ENCODE measurements at places on chromosomes 5 and 9. TPM values are rescaled to one million over a fixed set of nuclear protein-coding genes. Genes with fewer than 3 reads are reported as not detected.

DNA sequence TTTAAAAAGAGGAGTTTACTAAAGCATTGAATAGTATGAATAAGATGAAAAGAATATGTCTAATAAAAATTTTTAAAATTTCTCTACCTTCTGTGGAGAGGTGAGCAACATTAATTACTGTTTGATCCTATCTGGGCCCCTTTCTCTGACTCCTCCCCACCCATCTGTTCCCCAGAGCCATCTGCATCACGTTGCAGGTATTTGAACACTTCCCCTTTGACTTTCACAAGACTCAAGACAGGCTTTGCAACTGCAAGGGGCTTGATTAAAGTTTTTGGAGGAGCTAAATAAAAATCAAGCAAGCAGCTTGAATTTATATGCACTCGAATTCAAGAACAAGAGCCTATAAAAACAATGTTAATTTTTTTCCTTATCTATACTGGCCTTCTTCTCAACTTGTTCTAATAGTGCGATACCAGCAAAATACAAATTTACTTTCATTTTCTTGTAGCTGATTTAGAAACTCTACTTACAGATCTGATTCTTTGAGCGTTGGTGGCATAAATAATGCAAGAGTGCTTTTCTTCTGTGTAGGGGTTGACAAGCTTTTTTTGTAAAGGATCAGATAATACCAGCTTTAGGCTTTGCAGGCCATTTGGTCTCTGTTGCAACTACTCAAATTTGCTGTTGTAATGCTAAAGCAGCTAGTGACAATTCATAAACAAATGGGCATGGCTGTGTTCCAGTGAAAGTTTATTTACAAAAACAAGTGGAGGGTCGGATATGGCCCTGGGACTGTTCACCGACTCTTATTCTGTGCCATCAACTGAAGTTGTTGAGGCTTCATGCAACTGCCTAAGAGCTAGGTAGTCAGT is 21.2 kb downstream of the TXNDC8 start:
- DNase-seq = no peak

DNA sequence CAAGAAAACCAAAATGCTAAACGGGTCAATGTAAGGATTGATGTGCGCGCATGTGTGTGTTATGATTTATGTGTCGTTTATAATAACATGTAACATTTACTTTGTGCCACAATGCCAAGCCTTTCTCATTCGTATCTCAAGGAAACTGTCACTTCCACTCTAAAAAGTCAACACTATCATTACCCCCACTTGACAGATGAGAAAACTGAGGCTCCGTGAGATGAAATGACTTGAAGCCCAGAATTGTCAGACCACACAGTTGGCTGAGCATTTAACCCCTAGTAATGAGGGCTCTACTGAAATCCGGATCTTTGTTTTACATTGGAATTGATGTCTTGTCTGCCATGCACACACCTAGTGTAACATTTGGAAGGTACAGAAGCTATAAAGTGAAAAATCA is 95.0 kb upstream of the LMX1B start:
- DNase-seq = no peak

- DNase-seq = no peak
Measured at GRCh38 chr5:123089914-123090660, 1.0 kb downstream of the PRDM6 start.

- no peak for DNase-seq
Measured at GRCh38 chr5:150347003-150347402, 10.5 kb upstream of the TCOF1 start.

- DNase-seq = no peak
Measured at GRCh38 chr5:175279506-175279905, 164.5 kb downstream of the DRD1 start.

- DNase-seq = no peak
Measured at GRCh38 chr5:1294206-1294834, 548 bp downstream of the TERT start.

GRCh38 chr9:36736648-36737047 is 164.0 kb downstream of the MELK start:
- no peak for DNase-seq

DNA sequence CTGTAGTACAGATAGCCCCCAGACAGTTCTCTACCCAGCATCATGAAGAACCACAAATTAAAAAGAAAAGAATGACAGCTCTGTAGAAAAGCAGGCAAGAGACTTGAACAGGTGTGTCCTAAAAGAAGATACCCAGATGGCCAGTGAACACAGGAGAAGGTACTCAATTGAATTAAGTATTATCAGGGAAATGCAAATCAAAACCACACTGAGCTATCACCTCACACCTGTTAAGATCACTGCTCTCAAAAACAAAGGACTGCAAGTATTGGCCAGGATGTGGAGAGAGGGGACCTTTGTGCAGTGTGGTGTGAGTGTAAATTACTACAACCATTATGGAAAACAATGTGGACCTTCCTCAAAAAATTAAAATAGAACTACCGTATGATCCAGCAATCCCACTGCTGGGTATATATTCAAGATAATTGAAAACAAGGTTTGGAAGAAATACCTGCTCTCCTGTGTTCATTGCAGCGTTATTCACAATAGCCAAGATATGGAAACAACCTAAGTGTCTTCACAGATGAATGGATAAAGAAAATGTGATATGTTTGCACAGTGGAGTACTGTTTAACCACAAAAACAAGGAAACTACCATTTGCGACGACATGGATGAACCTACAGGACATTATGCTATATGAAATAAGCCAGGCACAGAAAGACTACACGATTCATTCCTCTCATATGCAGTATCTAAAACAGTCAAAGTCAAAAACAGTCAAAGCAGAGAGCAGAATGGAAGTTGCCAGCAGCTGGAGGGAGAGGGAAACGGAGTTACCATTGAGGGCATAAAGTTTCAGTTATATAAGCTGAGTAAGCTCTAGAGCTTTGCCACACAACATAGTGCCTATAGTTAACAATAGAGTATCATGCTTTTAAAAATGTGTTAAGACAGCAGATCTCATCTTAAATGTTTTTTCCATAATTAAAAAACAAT is 102.6 kb downstream of the WNK2 start:
- DNase-seq = no peak

- no peak for DNase-seq
Measured at GRCh38 chr5:137581776-137582175, 82.7 kb upstream of the SPOCK1 start.

DNA sequence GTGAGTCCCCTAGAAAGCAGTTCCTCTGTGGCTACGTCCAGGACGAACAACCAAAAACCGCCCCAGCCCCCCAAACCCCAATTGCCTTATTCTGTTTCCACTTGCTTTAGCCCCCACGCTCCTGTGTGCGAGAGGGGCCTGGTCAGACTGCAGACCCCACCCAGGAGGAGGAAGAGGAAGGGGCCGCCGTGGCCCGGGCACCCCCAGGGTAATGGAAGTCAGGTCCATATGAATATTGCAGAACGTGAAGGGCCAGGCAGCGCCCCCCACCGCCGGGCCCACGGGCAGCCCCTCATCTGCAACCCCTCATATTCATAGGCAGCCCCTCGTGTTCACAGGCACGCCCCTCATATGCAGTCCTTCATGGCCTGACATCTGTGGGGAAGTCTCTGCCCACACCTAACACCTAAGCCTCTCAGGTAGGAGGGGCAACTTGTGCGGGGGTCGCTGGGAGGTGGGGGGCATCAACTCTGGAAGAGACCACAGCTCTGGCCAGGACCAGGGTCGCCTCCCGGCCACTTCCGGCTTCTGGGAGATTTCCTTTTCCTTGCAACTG is 37.7 kb upstream of the PLEKHG4B start:
- DNase-seq = no peak

DNA sequence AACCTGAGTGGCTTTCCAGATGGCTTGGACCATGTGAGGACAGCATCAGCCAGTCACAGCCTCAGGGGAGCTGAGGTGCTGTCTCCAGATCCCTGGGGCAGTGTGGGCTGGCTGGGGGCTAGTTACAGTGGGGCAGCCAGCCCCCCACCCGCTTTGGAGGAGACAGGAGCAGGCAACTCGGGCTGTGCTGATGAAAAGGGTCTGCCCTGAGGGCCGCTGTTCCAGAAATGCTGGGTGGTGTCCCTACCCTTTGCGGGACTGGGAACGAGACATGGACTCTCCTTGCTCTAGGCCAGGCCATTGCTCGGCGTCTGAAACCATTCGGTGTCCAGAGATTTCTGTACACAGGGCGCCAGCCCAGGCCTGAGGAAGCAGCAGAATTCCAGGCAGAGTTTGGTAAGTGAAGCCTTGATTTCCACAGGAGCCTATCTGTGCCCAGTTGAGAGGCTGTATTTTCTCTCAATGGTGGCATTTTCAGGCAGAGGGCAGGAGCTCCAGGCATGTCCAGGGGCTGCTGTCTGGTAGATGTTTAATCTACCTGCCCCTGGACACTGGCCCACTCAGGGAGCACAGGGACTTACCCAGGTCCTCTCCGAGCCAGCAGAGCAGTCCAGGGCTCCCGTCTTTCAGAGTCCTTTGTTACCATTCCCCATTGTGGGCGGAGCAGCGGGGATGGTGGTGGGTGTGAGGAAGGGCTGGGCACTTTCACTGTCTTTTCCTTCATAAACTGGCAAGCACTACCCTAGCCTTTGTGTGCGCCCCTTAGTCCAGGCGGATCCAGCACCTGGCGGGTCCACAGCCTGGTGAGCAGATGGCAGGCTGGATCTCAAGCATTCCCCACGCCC is 7.2 kb downstream of the GRHPR start:
- DNase-seq = no peak

GRCh38 chr5:131460867-131461572 is 174.0 kb downstream of the RAPGEF6 start:
- DNase-seq = no peak

- DNase-seq = no peak
Measured at GRCh38 chr9:136660971-136661550, 1.7 kb upstream of the EGFL7 start.

DNA sequence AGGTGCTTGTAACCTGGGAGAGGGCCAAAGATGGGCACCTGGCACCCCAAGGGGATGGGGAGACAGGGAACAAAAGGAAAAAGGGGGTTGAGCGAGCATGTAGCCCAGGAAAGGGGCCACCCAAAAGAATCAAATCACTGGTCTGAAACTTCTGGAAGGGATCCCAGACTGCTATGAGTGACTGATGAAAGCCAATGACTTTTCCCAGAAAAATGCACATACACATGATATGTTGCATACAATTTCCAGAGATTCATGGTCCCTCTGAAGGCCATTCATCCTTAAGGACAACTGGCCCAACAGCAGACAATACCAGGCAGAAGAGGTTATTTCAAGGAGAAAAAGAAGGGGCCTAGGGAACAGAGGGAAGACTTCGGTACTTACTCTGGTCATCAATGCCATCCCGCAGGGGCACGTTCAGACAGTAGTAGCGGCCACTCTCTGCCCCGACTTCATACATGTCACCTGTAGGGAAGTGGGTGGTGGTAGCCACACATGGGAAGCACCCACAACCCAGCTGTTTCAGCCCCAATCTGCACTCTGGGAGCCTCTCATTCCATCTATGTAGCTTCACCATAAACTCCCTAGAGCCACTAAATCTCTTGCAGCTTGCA is 8.4 kb downstream of the HDAC3 start:
- DNase-seq = no peak

GRCh38 chr5:52869391-52869790 is 81.7 kb downstream of the ITGA1 start:
- DNase-seq = no peak

DNA sequence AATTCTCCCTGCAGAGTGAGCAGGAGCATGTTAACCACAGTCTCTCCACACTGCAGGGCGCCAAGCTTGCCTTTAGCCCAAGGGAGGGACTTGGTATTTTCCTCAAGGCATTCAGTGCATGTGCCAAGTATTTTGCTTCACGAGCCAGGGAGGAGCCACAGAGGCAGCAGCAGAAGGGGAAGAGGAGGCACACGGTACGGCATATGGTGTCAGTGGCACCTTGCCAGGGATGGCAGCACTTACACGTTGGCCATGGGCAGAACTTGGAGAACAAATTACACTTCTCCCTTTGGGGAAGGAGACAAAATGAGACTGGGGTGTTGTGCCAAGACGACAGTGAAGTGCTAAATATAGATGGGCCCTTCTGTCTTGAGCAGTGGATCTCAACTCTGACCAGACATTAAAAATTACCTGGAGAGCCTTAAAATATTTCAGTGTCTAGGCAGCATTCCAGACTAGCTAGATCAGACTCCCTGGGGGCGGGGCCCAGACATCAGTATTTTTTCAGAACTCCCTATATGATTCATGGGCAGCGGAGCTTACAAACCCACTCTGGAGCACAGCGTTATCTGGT is 155.8 kb downstream of the DRD1 start:
- no peak for DNase-seq

- no peak for DNase-seq
Measured at GRCh38 chr9:114096041-114096511, 3.0 kb downstream of the KIF12 start.

- DNase-seq = peak; percentile 80
Measured at GRCh38 chr9:136799854-136800657, 3.9 kb downstream of the CCDC183 start.

- DNase-seq = no peak
Measured at GRCh38 chr9:37706290-37706689, 47.3 kb upstream of the TRMT10B start.

- no peak for DNase-seq
Measured at GRCh38 chr9:98870782-98871557, 63.5 kb downstream of the GALNT12 start.

GRCh38 chr9:35161713-35162604 is at the start of gene UNC13B:
Gene UNC13B, plus strand, starts transcription at chr9:35162009. Its CDS starts 275 bp downstream, at chr9:35162284.
- DNase-seq = peak; percentile 95

DNA sequence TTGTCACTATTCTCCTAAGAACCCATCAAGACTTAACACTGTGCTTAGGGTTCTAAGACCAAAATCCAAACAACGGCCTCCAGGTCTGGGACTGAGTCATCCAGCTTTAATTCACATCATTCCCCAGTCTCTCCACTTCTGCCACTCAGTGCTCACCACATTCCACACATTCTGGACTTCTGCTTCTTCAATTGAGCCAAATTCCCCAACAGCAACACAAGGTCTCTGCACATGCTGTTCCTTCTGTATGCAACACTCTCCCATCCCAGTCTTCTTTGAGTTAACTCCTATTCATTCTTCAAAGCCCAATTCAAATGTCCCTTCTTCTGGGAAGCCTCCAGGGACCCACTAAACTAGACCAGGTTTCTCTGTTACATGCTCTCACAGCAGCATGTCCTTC is 97.8 kb downstream of the GPR21 start:
- no peak for DNase-seq

DNA sequence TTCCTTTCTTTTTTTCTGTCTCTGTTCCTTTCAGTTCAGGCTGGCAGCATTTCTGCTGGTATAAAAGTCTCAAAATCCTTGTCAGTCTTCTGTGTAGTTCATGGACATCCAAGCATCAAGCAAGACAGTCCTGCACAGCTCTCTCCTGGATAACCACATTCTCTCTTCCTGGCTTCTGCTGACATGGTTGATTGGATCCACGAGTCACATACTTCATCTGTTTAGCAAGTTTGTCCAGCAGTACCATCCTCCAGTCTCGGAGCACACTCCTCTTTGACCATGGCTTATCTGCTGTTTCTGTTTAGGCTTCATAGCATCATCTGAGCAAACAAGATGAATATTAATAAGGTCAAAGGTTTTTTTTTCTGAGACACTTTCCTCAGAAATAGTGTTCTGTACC is 220.8 kb downstream of the KDM4C start:
- no peak for DNase-seq

The EIF4EBP3 gene
- total RNA-seq = 25.9 TPM

The FGF18 gene
- 0.81 TPM for total RNA-seq

The SLC45A2 gene
- total RNA-seq = not detected

The COL27A1 gene
- 59.2 TPM for total RNA-seq

The HCN1 gene
- total RNA-seq = not detected

The PCDHB13 gene
- total RNA-seq = 6.2 TPM

The TSSK1B gene
- total RNA-seq = 2.1 TPM

The IRX1 gene
- total RNA-seq = not detected

The TMEM215 gene
- not detected for total RNA-seq

The GFI1B gene
- total RNA-seq = not detected

The TUSC1 gene
- 13.3 TPM for total RNA-seq

The LEAP2 gene
- total RNA-seq = 28.3 TPM

The TMEM245 gene
- 67.7 TPM for total RNA-seq

Measured in ureter (tissue), 1 donor.